ENCODE measurements at places on chromosomes 5 and 9.

GRCh38 chr9:77771171-77771570 lies 123.0 kb upstream of the GNA14 start:
- DNase-seq: no peak

DNA sequence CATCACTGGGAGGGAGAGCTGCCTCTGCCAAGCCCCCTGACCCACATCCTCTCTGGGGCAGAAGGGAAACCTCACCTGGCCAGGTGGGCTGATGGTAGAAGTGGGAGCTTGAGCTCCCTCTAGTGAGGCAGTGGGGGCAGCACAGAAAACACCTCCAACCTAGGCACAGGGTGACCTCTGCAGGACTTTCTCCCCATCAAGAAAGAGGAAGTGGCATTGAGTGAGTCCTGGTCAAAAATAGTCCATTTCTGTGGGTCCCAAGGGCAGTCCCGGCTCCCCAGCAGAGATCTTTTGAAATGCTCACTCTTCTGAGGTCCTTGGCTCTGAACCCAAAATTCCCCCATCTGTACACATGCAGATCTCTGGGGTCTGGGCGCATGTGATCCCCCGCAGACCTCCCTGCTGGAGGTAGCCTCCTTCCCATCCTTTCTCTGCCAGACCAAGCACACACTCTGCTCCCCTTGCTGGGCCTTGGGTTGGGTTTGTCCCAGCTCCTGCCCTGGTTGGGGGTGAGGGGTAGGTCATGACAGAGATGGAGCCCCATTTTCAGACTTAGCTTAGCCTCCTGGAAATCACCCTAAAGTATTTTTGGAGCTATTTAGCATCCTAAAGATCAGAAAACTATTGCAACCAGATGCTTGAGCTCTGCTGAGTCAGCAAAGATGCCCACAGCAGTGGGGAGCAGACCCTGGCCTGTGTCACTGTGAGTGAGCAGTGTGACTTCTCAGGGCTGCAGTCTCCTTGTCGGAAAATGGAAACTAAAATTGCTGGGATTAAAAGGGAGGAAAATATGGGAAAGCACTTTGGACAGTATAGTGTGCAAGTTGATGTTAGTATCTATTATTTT lies 41.6 kb upstream of the LCP2 start:
- DNase-seq: no peak

DNA sequence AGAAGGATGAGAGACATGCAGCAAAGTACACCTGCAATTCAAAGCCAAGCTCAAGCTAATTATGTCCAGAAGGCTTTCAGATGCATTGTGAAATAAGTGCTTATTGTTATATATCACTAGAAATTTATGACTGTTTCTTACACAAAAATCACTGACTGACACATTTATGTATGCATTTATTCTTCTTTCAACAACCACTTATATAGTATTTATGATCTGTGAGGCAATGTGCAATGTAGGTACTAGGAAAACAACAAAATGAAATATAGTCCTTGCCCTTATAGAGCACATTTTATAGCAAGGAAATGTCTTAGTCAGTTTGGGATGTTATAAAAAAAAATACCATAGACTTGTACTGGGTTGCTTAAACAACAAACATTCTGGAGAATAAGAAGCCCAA lies 167.6 kb downstream of the YIPF5 start:
- no peak for DNase-seq

- DNase-seq: no peak
Observed at GRCh38 chr5:170450061-170450669, 53.7 kb upstream of the KCNIP1 start.

- no peak for DNase-seq
Observed at GRCh38 chr9:126461608-126462007, 135.0 kb downstream of the MVB12B start.

DNA sequence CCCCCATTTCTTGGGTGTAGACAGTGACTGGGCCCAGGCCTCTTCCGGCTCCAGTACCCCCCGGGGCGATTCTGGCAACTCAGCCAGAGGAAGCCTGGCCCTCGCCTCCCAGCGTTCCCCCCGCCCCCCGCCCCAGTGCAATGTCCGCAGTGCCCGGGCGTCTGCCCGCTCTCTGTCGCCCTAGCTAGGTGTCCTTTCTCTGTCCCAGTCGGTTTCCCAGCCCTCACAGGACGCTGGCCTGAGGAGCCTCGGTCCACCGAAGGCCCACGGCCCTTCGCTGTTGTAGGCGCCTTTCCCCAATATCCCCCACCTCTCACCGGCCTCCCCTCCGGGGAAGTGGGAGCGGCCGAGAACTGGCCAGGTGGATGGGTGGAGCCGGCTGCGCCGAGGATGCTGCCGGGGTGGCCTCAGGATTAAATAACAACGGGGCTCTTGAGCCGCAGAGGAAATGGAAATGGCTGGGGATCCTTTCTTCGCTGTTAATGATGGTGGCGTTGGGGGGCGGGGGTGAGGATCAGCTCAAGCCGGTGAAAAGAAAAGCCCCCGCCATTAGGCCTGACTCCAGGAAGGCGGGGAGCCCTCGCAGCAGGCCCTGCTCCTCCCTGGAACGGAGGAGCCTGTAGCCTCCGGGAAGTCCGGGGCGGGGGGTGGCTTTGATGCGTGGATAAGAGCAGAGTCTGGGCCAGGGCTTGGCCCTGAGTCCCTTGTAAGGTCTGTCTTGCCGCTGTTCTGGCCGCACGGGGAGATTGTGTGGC lies 1.1 kb upstream of the SPRY4 start:
- DNase-seq: peak; percentile 76

DNA sequence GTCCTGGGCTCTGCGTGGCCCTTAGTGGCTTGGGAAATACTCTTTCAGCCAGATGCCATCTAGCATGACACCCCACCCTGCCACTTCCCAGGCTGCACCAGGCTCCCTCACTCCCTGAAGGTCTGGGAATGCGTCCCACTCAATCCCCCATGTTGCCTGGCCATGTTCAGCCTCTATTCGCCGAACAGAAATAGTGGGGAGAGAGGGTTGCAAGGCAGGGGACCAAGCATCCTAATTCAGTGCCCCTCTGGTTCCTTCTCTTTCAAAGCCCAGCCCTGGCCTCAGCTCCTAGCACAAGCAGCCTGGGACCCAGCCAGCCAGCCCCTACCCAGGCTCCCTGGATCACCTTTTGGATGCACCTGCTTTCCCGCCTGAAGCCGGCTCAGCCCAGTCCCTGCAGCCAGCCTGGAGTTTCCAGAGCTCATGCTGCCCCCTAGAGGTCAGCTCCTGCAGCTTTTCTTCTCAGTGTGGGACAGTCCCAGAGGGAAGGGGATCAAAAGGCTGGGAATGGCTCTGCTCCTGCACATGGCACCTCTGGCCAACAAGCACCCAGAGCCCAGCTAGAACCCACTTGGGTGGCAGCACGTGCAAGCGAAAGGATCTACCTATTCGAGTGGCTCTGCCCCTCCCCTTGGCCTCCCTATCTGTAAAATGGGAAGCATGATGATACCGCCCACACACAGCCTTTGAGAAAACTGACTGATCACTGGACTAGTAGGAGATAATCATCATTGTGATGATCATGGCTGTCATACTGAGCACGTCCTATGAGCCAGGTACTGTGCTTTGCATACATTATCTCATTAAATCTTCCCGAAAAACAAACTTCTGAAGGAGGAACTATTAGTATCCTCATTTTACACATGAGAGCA lies 48.7 kb upstream of the C5orf58 start:
- peak; percentile 30 for DNase-seq

GRCh38 chr9:33633636-33634035 lies 109.6 kb downstream of the ANKRD18B start:
- DNase-seq: no peak

DNA sequence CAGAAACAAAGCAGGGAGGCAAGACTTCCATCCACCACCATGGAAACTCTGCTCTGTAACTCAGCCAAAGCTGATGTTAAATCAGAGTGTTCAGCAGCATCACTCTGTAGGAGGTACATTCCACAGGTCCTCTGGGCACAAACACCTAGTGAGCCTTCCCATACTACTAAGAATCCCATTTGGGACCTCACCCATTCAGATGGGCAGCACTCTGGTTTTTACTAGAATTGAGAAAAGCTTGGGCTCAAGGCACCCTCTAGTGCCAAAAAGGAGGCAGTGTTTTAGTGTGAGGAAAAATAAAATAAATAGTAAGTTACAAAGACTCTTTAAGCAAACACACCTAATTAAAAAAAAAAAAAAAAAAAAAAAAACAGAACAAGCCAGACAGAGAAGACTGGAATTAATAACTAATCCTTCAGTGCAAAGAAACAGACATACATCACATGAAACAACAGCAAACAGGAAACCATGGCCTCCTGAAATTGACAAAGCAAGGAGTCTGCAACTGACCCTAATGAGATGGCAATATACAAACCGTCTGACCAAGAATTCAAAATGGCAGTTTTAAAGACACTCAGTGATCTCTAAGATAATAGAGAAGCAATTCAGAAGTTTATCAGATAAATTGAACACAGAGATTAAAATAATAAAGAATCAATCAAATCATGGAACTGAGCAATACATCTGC lies 159.5 kb downstream of the GNA14 start:
- DNase-seq: no peak

- no peak for DNase-seq
Observed at GRCh38 chr5:64861281-64861680, 92.6 kb downstream of the CWC27 start.

GRCh38 chr5:96743065-96743768 lies 64.5 kb downstream of the ERAP1 start:
- no peak for DNase-seq

GRCh38 chr5:72266862-72267261 lies 53.2 kb downstream of the MRPS27 start:
- no peak for DNase-seq

- DNase-seq: no peak
Observed at GRCh38 chr9:131402073-131402472, 8.2 kb downstream of the PRRC2B start.

DNA sequence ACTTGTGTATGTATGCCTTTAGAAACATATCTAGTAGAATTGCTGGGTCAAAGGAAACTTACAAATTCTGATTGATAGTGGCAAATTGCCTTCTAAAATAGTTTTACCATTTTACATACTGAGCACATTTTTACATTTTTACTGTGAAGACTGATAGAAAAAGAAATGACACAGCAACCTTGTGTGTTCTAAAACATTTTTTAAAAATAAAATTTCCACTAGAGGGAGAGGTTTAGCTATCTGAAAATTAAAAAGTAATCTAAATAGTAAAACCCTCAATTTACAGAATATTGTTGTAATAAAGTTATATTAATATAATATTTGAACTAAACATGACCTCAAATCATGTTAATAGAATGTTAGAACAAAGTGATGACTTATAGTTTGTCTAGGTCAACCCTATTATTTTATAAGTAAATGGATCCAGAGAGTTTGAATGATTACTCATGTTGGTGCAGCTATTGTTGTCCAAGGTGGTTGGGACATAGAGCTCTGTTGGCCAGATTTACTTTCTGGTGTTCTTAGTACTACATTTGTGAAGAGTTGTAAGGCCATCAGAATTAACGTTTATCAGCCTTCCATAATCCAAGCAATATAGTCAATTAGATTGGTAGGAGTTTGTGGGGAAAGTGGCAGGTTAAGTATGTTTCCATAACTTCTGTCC lies 17.2 kb downstream of the CENPP start:
- no peak for DNase-seq

GRCh38 chr9:29556317-29556716 lies 1983.0 kb upstream of the C9orf72 start:
- DNase-seq: peak; percentile 57

GRCh38 chr9:70147196-70147595 lies 103.5 kb downstream of the MAMDC2 start:
- no peak for DNase-seq

DNA sequence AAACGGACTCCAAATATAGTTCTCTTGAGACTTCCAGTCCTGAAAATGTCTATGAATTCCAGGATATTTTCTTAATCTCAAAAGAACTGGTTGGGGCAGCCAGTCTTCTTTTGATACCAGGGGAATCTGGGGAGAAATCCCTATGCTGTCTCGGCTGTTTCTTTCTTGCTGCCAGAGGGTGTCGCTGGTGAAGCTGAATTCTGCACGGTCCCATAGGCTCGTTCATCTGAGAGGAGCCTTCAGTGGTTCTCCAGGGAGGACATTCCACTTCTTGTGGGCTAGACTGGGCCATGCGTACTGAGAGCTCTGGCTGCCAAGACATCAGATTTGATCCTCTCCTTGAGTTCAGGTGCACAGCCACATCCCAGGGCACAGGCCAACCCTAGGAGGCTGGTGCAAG lies 155.0 kb upstream of the CLINT1 start:
- DNase-seq: no peak

GRCh38 chr9:108434036-108434435 lies 421.8 kb downstream of the ACTL7B start:
- no peak for DNase-seq

DNA sequence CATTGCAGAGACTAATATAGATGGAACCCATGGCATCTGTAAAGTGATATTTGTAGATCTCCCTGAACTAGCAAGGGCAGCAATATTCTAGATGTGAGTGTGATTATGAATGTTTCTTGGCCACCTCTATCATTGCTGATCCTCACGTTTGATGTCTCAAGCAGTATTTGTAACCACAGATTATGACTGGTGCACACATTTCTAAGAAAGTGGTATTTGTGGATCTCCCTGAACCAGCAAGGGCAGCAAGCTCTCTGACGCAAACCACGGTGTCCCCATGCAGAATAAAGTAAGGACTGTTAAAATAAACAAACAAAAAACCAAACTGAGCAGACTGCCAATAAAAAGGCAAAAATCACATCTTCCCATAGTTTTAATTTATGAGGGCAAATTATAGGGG lies 301.3 kb downstream of the CSNK1G3 start:
- DNase-seq: no peak

DNA sequence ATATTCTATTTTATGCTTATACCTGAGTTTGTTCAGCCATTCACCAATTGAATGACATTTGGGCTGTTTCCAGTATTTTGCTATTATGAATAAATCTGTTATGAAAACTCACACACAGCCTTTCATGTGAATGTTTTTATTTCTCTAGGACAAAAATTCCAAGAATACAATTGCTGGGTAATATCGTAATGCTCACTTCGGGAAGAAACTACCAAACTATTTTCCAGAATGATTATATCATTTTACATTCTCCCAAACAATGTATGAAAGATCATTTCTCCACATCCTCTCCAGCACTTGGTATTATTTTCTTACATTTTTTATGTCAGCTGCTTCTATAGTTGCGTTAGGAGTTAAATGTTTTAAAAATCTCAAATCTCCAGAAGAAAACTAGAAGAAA lies 58.3 kb upstream of the LHFPL2 start:
- no peak for DNase-seq

GRCh38 chr5:52952483-52952882 lies 36.7 kb upstream of the ITGA2 start:
- no peak for DNase-seq

GRCh38 chr9:126217797-126218196 lies 108.8 kb upstream of the MVB12B start:
- DNase-seq: no peak

- no peak for DNase-seq
Observed at GRCh38 chr9:91725651-91726050, 224.4 kb downstream of the ROR2 start.

DNA sequence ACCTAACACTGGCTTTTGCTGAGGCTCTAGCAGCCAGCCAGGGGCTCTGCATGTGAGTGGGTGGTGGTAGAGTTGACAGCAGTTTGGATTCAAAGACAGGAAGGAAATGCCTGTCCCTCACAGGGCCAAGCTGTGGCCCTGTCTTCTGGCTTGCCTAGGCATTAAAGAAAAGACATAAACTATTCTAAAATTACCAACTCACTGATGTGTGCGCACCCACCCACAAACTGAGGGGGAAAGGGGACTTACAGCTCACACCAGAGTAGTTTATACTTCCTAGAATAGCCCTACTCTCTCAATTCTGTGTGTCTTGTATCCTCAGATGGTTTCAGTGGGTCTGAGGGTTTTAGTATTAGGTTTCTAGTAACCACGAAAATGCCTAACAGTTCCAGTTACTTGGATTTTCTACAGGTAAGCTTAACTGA lies 18.3 kb upstream of the IL13 start:
- no peak for DNase-seq

GRCh38 chr9:97717866-97718265 lies 20.7 kb upstream of the XPA start:
- DNase-seq: no peak

Measured in T1000 (cell line).